ENCODE measurements at places on chromosomes 5 and 9.

DNA sequence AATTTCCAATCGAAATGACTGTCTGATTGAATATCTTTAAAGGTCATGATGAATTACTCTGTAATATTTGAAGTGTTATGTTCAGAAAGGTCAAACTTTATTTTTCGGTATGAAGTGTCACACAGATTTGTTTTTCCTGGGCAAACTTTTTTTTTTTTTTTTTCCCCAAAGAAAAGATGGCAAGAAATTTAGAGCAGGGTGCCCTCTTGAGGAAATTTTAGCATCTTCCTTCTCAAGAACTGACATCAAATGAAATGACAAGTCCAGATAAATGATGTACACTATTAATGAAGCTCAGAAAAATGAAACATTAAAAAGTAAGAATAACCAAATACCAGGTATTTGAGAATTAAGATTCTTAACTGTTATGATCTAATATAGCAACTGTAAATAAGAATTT, 123.6 kb downstream of the INVS start:
- DNase-seq: no peak

- DNase-seq: peak; percentile 19
Observed at GRCh38 chr5:154217462-154217861, 26.9 kb downstream of the GALNT10 start.

DNA sequence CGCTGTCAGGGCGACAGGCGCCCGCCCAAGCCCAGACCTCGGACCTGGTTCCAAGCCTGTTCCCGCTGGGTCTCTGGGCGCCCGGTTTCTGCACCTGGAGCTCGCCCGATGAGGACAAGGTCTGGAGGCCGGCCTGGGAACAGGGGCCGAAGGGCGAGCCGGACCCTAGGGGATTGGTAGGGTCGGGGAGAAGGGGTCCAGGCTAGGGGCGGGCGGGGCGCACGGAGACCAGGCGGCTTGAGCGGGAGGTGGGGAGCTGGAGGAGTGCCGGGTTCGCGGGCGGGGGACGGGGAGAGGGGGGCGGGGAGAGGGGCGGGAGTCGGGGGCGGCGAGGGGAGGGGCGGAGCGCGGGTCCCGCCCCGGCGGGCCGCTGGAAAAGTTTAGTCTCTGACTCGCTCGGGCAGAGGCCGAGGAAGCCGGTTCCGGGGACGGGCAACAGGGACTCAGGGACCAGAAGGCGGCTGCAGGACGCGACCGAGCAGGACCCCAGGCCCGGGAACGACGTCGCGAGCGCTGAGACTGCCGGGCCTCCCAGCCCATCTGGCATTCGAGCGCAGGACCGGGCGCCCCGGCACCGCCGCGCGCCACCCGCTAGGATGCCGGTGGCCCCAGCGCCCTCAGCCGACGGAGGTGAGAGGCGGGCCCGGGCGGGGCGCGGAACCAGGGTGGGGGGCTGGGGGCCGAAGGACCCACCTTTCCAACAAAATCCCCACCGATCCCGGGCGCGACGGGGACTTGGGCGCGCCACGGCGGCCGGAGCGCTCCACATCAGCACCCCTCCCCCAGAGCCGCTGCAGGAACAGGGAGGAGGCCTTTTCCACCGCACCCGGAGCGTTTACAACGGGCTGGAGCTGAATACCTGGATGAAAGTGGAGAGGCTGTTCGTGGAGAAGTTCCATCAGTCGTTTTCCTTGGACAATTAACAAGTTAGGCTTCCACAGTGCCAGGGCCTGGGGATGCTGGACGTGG, at the start of gene S1PR3:
Gene S1PR3, plus strand, starts transcription at position 403 of the 969 bp plus-strand sequence. CDS start 9,733 bp downstream, outside the sequence.
- peak; percentile 69 for DNase-seq

DNA sequence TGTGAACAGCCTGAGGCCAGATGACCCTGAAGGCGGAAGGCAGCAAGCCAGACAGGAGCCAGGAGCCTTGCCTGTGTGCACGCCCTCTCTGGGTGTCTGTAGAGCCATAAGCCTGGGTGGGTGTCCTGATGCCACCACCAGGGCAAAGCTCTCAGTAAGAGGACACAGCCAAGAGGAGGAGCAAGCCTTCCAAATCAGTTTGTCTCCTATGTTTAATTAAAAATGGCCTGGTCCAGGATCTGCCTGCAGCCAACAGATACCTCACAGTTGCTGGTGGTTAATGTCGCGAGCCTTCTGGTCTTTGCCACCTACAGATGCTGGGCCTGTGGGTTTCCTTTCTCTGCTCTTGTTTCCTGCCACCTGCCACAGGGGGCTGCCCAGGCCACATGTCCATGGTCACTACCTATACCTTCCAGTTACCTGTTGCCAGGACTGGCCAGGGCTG, 56.9 kb downstream of the SYK start:
- no peak for DNase-seq

DNA sequence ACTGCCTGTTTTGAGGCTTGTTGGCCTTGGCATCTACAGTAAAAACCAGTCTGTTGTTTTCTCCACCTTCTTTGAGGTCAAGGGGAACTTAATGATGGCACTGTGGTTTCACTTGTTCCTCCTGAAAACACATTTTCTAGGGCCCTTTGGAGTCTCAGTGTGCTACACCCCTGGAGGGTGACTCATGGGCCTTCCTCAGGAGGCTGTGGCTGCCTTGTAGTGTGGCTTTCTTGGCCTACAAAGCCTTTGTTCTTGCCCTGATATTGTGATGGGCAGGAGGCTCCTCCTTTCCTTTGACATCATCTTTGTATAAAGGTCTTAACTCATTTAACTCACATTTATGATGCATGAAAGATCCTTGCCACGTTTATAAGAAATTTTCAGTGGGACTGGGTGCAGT, 56.3 kb upstream of the GPBP1 start:
- DNase-seq: no peak

DNA sequence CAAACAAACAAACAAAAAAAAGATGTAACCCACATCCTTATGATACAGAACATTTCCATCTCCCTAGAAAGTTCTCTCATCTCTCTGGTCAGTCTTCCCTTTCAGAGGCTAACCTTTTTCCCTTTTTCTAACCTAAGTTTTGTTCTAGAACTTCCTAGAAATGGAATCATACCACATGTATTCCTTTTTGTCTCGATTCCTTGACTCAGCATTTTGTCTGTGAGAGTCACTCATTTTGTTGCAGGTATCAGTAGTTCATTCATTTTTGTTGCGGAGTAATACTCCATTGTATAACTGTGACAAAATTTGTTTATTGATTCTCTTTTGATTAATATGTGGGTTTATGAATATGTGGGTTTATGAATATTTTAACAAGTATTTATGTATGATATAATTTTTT, 400.0 kb upstream of the PDE4D start:
- DNase-seq: no peak

DNA sequence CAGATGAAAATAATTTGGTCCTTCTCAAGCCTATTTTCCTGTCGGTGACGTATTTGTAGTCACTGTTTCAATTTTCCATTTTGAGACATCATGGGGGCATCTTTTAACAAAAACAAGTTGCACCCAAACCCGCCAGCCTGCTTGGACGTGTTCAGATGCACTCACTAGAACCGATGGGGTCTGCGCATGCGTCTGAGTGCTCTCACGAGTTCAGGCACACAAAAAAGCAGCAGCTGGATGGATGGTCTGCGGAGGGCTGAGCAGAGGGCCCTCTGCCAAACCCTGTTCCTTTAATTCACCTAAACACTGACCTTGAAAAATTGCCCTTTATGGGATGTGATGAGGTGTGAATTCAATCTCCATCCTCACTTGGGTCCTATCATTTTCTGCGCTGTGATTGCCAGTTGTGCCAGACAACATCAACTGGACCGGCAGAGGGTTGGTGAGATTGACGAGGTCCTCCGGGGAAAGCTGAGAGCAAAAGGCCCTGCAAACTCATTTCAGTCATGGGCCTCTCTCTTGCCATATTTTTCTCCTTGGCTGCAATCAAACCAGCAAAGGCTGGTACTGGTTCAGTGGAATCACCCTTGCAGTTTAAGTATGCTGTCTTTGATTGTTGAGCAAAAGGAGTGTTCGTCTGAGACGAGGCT, 251.9 kb downstream of the NFIB start:
- DNase-seq: no peak

GRCh38 chr5:119323601-119324000, 32.2 kb upstream of the TNFAIP8 start:
- no peak for DNase-seq

DNA sequence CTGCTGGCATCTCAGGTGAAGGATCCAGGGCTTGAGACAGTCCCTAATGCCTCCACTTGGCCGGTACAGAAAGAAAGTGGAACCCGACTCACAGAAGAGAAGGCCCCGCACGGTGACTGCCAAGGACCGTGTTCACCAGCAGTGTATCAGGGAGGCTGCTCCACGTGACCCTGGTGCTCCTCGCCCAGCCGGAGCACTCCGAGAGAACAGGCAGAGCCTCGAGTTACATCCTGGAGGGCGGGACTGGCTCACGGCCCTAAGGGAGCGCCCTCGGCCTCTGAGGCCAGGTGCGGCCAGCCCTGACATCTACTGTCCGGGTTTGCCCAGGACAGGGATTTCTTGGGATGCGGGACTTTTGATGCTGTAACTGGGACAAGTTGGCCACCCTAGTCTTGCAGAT, 104.0 kb upstream of the SARDH start:
- no peak for DNase-seq

DNA sequence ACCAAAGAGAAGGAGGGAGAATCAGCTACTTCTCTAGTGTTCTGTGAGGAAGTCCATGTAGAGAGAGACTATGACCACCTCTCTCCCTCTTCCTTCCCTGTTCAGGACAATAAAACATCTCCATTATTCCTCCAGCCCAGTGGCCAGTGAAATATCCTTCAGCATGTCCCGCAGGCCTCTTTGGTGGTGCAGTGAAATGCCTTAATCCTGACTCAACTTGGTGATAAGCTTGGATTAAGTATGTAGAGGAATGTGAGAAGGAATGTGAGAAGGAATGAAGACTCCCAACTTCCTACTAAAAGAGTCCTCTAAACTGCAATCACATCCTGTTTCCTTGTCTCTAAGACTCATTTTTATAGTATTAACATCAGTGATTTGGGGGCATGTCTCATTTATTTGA, 167.3 kb downstream of the TRPM3 start:
- DNase-seq: no peak

GRCh38 chr5:148457183-148457620, 73.4 kb downstream of the FBXO38 start:
- DNase-seq: no peak

DNA sequence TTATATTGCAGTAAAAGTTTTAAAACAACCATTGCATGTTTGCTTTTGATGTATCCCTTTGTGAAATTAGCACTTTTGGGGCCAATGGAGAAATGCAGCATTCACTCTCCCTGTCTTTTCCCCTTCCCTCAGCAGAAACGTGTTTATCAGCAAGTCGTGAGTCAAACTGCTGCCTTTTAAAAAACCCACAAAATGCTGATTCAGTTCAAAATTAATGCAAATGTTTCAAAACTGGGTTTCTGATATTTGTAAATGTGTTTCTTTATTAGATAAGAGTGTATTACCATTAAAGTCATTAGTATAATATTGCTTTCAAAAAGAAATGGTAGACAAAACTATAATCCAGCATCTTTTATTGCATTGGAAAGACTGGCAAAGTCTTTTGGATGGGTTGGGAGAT, 47.3 kb downstream of the RAD23B start:
- DNase-seq: no peak

DNA sequence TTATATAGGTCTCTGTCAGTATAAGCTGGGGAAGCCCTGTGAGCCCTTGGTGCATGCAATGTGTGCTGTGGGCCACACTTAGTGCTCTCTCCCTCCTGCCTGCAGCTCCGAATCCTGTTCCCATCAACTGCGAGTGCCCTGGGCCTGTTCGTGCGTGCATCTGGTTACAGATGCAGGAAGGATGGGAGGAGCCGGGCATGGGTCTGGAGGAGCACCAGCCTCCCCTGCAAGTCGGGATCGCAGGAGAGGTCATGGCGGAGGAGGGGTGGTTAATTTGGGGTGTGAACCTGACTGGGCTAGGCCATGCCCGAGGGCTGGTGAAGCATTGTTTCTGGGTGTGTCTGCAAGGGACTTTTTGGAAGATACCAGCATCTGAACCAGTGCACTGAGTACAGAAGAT, 274.6 kb upstream of the IRX4 start:
- no peak for DNase-seq

DNA sequence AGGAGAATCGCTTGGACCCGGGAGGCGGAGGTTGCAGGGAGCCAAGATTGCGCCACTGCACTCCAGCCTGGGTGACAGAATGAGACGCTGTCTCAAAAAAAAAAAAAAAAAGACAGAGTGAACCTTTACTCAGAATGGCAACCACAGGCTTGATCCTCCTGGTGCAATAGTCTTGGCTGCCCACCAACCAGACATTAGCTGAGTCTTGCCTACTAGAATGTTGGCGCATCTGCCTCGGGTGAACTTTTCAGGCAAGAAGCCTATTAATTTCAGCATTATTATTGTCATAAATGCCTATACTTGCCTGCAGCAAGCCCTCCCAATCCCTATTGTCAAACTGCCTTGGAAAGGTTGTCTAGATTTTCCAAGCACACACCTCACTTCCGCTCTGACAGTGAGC, 4.2 kb downstream of the SERINC5 start:
- DNase-seq: no peak

DNA sequence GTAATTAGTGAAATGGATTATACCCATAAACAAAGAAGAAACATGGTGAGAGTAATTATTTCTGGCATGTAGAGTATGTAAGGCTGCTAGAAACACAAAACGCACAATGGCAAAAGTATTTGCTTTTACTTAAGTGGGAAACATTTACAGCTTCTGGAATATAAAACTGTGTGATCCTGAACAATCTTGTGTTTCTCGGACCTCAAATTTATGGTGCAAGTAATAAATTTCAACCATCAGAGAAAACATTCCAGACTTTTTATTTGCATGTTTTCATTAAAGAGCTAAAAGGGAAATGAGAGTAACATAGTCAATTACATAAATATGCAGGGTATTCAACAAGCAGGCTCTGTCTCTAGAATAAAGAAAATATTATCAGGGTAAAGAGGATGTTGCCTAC, 17.2 kb upstream of the PRR16 start:
- no peak for DNase-seq

- DNase-seq: no peak
Observed at GRCh38 chr5:94209272-94209671, 409.1 kb downstream of the KIAA0825 start.

DNA sequence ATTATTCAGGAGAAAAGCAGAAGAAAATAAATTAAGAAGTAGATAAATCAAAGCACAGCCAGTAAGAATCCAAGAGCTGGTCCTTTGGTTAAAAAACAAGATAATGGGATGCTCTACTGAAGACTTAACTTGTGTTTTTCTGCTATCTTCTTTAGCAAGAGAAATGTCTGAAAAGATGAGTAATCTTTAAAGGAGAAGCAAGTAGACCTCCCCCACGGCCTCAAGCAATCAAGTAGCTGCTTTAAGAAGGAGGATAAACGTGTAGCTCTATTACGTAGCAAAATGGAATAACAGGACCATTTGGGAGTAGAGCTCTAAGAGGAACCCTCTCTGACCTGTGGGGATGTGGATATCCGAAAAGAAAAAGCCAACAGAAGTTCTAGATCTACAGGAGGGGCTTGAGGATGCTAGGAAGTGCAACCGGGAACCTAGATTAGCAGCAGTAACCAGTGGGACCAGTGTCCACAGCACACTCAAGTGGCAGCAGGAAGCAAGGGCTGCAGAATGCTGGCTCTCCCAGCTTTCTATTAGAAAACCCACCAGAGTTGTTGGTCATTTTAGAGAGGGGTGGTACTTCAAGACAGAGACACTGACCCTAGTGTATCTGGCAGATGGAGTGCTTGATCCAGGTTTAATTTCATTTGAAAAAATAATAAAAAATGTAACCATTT, 185.4 kb downstream of the GABBR2 start:
- no peak for DNase-seq

- DNase-seq: no peak
Observed at GRCh38 chr5:39518516-39518915, 93.7 kb upstream of the DAB2 start.
